ENCODE measurements at places on chromosomes 12 and 14.

DNA sequence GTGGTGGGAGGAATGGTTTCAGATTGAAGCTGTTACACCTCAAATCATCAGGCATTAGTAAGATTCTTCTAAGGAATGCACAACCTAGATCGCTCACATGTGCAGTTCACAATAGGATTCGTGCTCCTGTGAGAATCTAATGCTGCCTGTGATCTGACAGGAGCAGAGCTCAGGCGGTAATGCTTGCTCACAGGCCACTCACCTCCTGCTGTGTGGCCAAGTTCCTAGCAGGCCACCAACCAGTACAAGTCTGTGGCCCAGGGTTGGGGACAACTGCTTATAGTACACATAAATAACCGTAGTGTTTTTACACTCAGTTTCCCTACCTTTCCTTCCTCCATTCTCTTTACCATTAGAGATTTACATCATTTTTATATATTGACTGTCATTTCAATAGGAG, 121.4 kb downstream of the SLCO1B3 start:
- no peak for DNase-seq

GRCh38 chr14:56501909-56502530, 77.6 kb upstream of the TMEM260 start:
- no peak for DNase-seq

- no peak for DNase-seq
Observed at GRCh38 chr12:93880853-93881522, 203.8 kb downstream of the CRADD start.

DNA sequence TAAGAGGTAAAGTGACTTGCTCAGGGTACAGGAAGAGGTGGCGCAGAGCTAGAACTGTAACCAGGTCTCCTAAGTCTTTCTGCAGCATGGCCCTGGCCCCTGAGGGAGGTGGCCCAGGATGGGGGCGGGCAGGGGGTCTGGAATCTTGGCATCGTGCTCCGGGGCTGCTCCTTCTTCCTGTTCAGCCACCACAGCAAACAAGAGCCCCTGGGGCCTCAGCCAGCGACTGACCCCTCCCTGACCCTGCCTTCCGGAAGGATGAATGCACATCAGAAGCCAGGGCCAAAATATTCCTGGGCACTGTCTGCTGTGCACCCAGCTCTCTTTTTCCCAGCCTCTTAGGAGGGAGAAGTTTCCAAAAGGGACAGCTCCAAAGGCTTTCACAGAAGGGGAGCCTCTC, 242.8 kb downstream of the DPF3 start:
- no peak for DNase-seq

DNA sequence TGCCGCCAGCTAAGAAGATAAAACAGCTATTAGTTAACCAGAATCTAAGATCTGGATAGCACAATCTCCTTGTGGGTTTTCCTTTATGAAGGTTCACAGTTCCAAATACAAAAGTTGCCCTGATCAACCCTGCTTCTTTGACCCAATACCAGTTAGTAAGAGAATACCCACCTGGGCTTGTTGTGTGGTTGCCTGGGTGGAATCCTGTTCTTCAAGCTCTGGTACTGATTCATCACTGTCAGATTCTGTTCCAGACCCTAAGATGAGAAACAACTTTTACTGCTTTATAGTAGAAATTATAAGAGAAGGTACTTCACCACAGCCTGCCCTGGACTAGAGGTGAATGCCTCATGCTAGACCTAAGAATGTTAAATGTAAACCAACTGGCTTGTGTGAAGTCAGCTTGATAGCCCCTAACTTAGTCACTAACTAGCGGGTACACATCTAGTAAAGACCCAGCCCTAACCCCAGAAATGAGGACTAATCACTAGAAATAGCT, 10.6 kb downstream of the NACA start:
- no peak for DNase-seq

GRCh38 chr14:95322651-95323050, 2.9 kb upstream of the CLMN start:
- no peak for DNase-seq

- no peak for DNase-seq
Observed at GRCh38 chr14:95830386-95830785, 46.2 kb upstream of the TUNAR start.

- no peak for DNase-seq
Observed at GRCh38 chr14:44361083-44361482, 146.0 kb downstream of the FSCB start.

DNA sequence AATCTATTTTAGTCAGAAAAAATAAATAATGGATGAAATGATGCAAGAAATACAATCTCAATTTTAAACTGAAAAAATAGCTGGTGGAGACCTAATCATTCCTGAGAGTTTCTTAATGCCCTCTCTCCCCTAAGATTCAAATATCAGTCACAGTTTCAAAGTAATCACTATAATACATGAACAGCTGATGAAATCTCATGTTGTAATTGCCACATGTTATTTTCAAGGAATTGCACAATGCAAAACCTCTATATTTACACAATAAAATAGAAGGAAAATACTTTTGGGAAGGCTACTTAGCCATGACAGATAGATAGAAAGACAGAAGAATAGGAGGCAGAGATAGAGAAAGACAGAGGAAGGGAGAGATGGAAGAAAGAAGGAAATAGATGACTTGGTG, 18.2 kb downstream of the IFNG-AS1 start:
- no peak for DNase-seq

- no peak for DNase-seq
Observed at GRCh38 chr14:52366796-52367315, 52.7 kb downstream of the PTGER2 start.

DNA sequence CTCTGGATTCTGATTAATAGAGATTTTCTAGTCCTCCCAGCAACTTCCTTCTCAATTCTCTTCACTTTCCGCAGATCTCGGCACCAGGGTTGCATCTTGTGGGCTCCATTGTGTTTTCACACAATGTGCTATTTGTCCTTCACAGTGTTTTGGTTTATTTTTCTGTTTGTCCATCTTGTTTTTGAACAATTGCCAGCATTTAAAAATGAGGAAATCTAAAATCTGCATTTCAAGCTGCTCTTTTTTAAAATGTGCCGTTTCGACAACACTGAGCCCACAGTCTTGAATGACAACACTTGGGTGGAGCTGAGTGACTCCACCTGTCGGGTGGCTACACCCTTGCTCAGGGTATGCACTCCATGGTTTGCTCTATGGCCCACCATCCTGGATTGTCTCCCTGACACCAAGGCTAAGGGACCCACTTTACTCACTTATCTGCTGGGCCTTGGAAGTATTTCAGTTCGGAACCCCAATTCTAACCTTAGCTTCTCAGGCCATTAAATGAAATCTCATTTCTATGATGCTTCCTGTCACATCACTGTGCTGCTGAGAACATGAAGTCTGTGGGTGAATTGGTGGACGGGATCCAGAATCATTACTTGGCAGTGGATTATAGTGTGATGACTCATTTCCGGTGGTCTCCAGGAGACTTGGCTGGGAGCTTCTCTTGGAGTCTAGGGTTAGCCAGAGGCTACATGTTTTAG, 3.4 kb upstream of the MYRFL start:
- peak; percentile 64 for DNase-seq

- no peak for DNase-seq
Observed at GRCh38 chr12:107602446-107602845, 83.2 kb upstream of the PWP1 start.

GRCh38 chr12:52366738-52367485, at the start of gene KRT85:
KRT85 (minus strand) TSS chr12:52367481; CDS start chr12:52367405, 76 bp downstream.
- DNase-seq = no peak

GRCh38 chr12:69052613-69053408, 119.8 kb upstream of the CPM start:
- no peak for DNase-seq

DNA sequence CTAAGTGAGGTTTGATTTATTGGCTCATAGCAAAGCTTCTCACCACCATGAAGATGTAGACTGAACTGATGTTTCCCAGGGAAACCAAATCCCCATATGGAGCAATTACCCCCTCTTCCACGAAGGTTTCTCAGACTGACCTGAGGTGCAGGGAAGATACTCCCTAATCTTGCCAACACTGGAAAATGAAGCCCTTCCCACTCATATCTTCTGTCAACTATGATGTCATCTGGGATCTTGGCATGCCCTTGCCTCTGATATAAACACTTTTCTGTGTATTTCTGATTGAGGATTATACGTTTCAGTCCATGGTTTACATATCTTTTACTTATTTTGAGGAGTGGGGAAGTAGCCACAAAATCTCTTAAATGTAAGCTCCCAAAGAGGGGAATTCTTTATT, 14.1 kb upstream of the CISTR start:
- no peak for DNase-seq

- no peak for DNase-seq
Observed at GRCh38 chr12:116406529-116406928, 129.0 kb upstream of the MED13L start.

- DNase-seq = no peak
Observed at GRCh38 chr14:43413084-43413483, 1094.0 kb downstream of the FSCB start.

DNA sequence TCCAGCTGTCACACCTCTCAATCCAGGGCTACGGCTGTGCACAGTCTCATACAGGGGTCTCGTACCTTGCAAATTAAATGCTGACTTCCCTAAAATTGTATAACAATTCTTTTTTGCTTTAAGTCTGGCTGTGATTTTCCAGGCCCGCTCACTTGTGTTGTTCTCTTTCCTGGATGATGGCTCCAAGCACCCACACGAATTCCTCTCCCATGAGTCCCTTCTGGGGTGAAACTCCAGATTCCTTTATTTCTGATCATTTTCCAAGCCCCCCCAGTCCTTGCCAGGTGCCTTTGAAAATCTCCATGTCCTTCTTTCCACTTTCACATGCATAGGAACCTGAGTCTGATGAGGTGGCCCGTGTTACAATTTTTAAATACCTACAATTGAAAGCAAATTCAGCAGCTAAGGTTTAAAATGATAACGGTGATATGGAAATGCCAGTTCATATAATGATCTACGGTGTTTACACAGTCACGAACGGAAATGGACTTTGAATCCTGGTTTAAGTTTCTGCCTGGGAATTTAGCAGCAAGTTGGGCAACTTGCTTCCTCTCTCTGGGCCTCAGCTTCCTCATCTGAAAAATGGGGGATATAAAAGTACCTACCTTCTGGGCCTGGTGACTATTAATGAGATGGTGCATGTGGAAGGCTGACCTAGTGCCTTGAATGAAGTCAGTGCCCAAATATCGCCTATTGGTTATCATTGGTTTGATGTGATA, 85.5 kb downstream of the STAB2 start:
- DNase-seq = no peak

GRCh38 chr14:55645845-55646832, 66.1 kb downstream of the KTN1 start:
- DNase-seq = no peak

GRCh38 chr14:66038618-66039017, 447.6 kb upstream of the CCDC196 start:
- no peak for DNase-seq

- DNase-seq = no peak
Observed at GRCh38 chr14:61533513-61534255, 161.6 kb upstream of the HIF1A start.

- no peak for DNase-seq
Observed at GRCh38 chr12:84982888-84983287, 53.2 kb downstream of the TSPAN19 start.

DNA sequence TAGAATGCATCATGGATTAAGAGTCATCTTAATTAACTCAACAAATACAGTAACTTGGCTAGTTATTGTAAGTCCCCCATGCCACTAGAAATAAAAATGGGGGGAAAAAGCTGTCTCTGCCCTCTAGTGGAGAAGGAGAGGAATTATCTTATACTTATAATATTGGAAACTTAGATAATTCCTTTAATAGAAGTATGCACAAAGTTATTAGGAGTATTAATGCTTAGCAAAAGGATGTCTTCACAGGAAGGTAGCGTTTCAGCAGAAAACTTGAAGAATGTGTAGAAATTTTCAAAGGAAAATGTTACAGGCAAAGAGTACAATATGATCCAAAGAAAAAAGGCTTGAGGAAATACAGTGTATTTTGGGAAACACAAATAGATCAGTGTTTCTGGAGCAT, 19.8 kb downstream of the OR5AU1 start:
- no peak for DNase-seq

- peak; percentile 2 for DNase-seq
Observed at GRCh38 chr14:59707778-59708561, 131.4 kb upstream of the CCDC175 start.

- no peak for DNase-seq
Observed at GRCh38 chr12:48422060-48422459, 50.3 kb upstream of the ANP32D start.

- no peak for DNase-seq
Observed at GRCh38 chr12:131103669-131104462, 150.2 kb downstream of the ADGRD1 start.

GRCh38 chr12:81866081-81866480, 106.9 kb upstream of the PPFIA2 start:
- DNase-seq = no peak

DNA sequence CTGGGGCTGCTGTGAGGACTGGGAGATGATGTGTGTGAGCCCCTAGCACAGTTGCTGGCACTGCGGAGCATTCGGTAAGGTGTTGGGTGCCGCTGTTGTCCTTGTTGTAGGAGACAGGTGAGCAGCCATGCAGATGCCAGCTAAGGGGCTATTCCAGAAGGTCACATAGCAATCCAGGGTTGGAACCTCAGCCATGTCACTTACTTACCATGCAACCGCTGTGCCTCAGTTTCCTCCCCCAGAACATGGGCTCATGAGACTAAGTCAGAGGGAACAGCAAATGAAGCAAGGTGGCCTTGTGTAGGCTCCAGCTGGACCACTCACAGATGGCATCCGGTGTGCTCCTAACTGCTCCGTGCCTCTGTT, 13.2 kb downstream of the DTX1 start:
- no peak for DNase-seq

- no peak for DNase-seq
Observed at GRCh38 chr14:102227184-102227964, 77.6 kb downstream of the MOK start.

DNA sequence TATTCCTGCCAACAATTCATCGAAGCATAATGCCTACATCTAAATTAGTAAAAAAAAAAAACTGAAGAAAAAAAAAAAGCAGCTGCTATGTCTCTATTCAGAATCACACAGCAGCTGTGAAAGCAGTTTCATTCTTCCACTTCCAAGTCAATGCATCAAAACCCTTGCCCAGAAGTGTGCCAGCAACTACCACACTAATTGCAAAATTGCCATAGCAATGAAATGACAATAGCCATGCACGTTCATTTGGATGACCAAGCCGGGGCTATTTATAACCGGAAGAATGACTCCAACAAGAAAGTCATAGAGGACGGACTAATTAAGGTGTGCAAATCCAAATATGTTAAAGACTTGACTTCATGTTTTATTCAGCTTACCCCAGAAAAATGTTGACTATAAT, 42.5 kb downstream of the SLC2A13 start:
- peak; percentile 93 for DNase-seq

DNA sequence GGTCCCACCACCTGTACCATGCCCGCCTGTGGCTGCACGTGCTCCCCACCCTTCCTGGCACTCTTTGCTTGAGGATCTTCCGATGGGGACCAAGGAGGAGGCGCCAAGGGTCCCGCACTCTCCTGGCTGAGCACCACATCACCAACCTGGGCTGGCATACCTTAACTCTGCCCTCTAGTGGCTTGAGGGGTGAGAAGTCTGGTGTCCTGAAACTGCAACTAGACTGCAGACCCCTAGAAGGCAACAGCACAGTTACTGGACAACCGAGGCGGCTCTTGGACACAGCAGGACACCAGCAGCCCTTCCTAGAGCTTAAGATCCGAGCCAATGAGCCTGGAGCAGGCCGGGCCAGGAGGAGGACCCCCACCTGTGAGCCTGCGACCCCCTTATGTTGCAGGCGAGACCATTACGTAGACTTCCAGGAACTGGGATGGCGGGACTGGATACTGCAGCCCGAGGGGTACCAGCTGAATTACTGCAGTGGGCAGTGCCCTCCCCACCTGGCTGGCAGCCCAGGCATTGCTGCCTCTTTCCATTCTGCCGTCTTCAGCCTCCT, 1.1 kb downstream of the INHBE start:
- DNase-seq = peak; percentile 3

All from COR-L47 (cell line).